ENCODE measurements at places on chromosomes 2 and 18.
A peak's percentile ranks its signal among the peaks of the same experiment; 100 is the strongest.

GRCh38 chr18:55988537-55988936 lies 400.5 kb upstream of the TCF4 start:
- DNase-seq, result no peak

DNA sequence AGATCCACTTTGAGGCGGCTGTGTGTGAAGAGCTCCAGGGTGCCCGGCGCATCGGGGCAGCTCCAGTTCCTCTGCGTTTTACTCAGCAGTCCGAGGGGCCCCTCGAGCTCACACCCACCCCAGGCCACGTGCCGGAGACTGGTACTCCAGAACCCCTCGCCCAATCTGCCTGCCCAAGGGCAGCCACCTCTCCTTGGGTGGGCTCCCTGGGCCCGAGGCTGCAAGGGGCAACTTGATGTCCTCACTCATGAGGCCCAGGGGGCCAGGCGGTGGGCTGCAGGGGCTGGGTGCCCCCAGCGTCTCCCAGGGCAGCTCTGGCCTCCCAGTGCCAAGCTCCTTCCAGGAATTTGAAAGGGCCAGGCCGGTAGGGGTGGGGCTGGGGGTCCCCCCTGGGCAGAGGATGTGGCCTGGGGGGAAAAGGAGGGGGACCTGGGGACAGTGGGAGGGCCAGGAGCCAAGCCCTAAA lies 16.7 kb downstream of the RAMP1 start:
- no peak for DNase-seq

GRCh38 chr2:118089139-118089800 lies 999 bp downstream of the INSIG2 start:
- peak; percentile 49 for DNase-seq

GRCh38 chr2:64649626-64650025 lies 4.1 kb downstream of the SERTAD2 start:
- no peak for DNase-seq

DNA sequence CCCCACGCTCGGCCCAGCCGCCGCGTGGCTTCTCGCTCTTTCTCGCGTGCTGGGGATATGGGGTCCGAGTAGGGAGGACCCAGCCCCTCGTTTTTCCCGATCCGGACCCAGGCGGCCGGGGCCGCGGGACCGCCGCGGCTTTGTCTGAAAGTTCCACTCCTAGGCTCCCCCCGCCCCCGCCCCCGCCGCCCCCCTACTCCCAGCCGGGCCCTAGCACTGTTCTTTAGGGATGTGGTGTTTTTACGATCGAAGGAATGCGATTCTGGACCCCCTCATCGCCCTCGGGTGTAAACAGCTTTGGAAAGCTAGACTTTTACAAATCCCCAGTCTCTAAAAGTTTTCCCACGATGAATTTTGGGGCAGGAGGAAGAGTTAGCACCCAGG lies 819 bp downstream of the TGIF1 start:
- no peak for DNase-seq

- no peak for DNase-seq
Observed at GRCh38 chr2:240146627-240147278, 6.3 kb upstream of the OTOS start.

- no peak for DNase-seq
Observed at GRCh38 chr2:28697602-28698149, 54.0 kb upstream of the PPP1CB start.

- no peak for DNase-seq
Observed at GRCh38 chr2:166173263-166173662, 45.4 kb upstream of the SCN1A start.

- DNase-seq, result no peak
Observed at GRCh38 chr2:75074708-75075107, 116.3 kb downstream of the POLE4 start.

- no peak for DNase-seq
Observed at GRCh38 chr2:85590950-85591349, 4.6 kb upstream of the RNF181 start.

- DNase-seq, result no peak
Observed at GRCh38 chr2:99112617-99113016, 28.9 kb upstream of the C2orf15 start.

DNA sequence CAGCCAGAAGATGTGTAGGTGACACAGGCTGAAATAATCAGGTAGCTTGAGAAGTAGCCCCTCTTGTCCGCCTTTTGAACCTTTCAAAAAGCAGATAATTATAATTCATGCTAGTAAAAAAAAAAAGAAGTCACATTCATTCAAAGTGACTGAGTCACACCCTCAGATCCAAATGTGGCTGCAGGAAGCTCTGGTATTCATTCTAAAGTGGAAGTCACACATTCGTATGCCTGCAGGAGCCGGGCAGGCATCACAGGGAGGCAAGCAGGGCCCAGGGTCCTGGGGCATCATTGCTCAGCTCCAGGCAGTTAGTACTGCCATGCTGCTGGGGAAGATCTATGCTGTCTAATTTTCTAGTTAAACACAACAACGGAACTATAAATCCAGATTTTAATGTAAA lies 21.7 kb upstream of the RAB11FIP5 start:
- no peak for DNase-seq

DNA sequence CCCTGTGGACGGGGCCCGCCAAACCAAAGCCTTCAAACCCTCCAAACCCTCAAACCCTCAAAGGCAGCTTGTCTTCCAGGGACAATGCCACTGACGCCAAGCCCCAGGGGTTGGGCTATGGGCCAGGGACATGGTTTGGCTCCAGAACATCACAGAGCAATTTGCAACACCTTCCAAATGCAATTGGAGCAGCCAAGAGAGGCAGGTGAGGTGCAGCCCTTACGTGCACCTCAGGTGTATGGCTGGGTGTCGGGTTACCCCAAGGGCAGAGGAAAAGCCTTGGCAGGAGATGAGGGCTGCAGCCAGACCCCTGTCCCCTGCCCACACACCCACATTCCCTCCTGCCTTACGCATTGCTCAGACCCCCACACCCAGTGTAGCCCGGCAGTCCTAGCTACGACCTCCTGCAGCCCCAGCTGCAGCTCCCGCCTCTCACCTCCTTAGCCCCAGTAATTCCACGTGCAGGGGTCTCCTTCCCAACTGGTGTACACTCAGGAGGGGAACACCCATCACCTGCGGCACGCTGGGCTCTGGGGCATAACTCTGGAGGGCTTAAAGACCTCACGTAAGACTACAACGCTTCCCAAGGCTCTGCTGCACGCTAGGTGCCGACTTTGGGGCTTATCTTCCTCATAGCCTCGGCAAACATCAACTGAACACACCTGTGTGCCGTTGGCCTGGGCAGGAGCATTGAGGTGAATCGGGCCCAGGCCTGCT lies 88.7 kb downstream of the TFCP2L1 start:
- DNase-seq, result no peak

- no peak for DNase-seq
Observed at GRCh38 chr2:105747991-105748390, 3.3 kb downstream of the NCK2 start.

GRCh38 chr2:55500025-55500424 lies 19.5 kb upstream of the CFAP36 start:
- DNase-seq, result no peak

DNA sequence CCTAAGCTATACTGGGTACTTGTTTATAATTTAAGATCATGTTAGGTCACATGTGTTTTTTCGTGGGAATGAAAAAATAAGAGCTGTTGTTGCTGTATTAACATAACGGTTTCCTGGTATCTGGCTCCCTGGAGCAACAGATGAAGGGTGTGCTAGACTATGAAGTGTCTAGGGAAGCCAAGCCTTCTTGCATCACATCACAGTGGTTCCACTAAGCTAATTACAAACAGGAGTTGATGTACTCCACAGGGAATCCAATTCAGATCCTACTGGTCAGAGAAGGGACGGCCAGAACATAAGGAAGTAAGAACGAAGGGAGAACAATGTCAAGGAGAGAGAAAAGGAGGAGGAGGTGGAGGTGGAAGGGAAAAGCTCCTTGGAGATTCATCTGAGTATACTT lies 193.0 kb upstream of the CYP26B1 start:
- no peak for DNase-seq

DNA sequence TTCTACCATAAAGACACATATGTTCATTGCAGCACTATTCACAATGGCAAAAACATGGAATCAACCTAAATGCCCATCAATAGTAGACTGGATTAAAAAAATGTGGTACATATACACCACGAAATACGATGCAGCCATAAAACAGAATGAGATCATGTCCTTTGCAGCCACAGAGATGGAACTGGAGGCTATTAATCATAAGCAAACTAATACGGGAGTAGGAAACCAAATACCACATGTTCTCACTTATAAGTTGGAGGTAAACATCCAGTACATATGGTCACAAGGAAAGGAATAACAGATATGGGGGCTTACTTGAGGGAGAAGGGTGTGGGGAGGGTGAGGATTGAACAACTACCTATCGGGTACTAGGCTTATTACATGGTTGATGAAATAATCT lies 7.7 kb downstream of the HMSD start:
- no peak for DNase-seq

DNA sequence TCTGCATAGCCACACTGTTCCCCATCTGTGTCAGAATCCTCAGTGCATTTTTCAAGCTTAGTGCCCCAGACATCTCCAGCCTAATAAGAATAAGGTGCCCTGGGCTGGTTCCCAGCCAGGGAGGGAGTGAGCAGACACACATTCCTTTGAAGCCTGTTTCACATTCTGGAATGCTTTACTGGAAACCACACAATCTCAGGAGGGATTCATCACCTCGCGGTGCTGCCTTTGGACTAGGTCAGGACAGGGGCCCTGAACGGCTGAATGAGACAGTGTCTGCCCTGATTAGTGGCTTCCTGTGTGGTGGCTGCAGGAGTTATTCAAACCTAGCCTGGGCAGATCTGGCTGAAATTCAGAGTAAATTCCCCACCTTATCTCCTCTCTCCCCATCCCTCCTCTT lies 108.0 kb upstream of the LDAH start:
- DNase-seq, result no peak

GRCh38 chr2:152247337-152247695 lies 71.8 kb upstream of the STAM2 start:
- DNase-seq, result no peak

DNA sequence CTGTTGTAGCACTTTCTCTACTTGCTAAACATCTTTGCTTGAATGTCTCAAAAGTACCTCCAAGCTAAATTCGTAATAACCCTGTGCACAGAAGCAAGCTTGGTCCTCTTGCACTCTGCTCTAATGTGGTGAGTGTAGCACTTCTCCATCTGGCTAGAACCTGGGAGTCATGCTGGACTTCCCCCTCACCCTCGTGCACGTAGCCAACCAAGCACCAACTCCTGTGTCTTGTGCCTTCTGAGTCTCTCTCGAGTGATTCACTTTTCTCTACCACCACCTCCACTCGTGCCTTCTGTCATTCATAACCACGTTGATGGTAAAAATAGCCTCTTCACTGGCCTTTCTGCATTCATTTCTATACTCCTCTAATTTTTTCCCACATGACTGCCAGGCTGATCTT lies 91.9 kb upstream of the KCNE4 start:
- no peak for DNase-seq

DNA sequence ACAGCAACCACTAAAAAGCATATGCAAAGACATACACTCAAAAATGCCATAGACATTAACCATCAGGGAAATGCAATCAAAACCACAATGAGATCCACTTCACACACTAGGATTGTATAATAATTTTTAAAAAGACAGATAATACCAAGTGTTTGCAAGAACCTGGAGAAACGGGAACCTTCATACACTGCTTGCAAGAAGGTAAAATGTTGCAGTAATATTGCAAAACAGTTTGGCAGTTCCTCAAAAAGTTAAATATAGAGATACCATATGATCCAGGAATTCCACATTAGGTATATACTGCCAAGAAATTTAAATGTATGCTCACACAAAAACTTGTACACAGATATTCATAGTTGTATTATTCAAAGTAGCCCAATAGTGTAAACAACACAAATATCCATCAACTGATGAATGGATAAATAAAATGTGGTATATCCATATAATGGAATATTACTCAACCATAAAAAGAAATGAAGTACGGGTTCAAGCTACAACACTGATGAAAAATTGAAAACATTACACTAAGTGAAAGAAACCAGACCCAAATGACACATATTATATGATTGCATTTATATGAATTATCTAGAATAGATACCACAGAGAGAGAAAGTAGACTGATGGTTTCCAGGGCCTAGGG lies 14.7 kb upstream of the CHMP3 start:
- peak; percentile 7 for DNase-seq

GRCh38 chr2:26978061-26978596 lies 7.7 kb downstream of the MAPRE3 start:
- DNase-seq, result no peak

DNA sequence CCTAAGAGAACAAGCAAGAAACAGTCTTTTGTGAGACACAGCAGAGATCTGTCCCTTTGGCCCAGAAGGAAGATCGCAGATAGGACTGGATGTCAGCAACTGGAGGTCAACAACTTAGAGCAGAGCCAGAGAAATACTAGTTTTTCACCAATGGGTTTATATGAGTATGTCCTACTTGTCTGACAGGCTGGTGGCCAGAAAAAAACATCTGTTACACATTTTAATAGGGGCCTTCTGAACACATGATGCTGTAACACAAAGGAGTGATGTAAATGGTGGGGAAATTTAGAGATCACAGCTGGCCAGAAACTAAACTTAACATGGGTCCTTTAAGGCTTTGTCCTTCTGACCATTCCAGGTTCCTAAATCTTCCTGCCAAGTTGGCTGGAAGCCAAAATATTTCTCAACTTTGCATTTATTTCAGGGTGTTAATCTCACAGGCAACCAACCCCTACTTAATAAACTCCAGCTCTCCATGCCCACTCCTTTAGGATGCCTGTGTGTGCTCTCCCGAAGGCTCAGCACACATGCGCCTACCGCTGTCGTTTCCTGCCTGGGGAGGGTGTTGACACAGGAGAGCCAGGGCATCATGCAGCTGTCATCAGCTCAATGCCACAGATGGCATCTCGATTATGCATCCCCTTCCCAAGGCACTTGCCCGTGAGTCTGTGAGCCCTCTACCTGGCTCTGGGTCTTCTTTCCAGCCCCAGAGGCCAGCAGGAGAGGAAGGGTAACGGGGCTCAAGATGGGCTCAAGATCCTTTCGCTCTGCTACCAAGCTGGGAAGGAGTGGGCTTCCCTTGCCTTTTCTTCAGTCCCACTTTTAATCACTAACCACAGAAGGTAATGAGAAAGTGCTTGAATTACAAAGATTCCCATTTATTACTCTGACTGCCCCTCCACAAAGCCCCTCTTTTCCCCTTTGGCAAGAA lies 252.5 kb downstream of the ETAA1 start:
- no peak for DNase-seq

DNA sequence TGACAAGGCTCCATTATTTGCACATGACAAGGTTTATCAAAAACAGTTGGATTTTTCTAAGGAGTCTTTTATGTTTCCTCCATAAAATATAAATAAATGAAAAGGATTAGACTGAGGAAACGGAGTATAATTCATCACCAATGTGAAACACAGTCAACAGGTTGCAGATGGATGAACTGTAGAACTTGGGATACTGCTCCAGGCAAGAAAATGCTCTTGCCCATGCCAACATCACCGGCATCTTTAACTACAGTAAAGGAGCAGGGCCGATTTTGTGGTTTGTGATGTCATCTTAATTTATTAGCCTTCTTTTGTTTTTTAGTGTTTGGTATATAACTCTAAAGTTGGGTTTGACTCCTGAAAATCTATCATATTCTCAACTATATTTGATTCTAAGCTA lies 577.3 kb downstream of the EPHA4 start:
- DNase-seq, result no peak
